Esophagus mucosa (tissue), 1 donor: ENCODE measurements at places on chromosomes 7 and 10. TPM values are rescaled to one million over a fixed set of nuclear protein-coding genes. Genes with fewer than 3 reads are reported as not detected.
A peak's percentile ranks its signal among the peaks of the same experiment; 100 is the strongest.

The TCAF2 gene
- 9.8 TPM for total RNA-seq

DNA sequence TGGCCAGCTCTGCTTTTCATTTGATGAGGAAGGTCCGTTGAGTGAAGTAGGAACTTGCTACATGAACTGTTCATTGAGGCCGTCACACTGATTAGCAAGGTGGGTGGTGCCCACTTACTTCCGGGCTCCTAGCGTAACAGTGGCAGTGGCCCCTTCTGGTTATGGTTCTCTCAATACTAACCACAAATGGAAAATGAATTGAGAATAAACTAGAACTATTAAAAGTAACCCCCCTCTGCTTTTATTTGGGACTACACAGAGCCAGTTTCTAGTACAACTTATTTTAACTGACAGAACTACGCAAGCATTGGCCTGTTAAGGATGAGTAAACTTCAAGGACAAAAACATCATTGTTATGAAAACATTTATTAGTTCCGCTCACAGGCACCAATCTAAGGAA lies 519.1 kb downstream of the INHBA start:
- ATAC-seq, result no peak

The CFAP58 gene
- total RNA-seq, result 0.12 TPM

DNA sequence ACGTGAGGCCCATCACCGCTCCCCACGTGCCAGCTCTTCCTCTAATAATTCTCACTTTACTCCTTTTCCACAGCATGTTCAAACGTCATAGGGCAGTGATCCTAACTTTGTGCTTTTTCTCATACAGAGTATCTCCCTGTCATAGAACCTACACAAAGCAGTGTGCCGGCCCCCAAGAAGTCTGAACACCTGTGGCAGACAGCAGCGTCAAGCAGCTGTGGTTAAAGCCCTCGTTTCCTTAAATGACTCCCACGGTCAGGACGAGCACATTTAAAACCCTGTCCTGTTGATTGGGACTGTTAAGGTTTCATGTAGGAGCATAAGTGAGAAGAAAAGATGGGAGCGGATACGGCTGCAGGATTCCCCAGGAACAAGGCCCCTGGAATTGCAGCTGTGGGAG lies 267.2 kb downstream of the DIP2C start:
- ATAC-seq, result no peak

DNA sequence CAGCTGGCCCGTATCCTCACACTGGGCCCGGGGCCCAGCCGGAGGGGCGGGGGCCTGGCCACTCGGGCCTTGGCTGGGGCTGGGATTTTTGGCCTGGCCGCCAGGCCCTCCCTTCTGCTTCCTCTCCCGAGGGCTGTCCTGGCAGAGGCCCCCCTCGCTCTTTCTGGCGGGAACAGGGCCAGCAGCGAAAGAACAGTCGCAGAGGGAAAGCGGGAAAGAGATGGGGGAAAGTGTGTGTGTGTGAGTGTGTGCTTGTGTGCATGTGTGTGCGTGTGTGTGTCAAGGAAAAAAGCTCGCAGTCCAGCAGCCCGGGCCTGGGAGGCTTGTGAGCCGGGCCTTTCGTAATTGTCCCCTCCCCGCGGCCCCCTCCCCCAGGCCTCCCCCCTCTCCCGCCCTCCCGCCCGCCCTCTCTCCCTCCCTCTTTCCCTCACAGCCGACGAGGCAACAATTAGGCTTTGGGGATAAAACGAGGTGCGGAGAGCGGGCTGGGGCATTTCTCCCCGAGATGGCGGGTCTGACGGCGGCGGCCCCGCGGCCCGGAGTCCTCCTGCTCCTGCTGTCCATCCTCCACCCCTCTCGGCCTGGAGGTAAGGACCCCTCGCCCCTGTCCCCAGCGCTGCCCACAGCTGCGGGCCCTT lies at the start of gene ELN:
Gene ELN (plus strand): TSS at position 491 of the 638 bp plus-strand sequence. CDS start 15 bp downstream, at position 506.
- no peak for ATAC-seq

DNA sequence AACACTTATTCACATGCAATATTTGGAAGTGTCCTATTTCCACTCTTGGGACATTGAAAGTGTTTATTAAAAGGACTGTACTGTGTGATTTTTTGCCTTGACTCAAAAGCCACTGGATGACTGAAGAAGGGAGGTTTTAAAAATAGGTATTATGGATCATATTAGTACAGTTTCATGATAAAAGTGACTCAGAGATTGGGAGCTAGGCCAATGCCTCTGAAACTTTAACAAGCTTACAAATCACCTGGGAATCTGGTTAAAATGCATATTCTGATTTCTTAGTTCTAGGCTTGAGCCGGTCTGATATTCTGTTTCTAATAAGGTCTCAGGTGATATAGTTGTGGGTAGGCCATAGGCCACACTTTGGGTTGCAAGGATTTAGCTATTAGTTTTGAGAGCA lies 191.2 kb downstream of the PLXDC2 start:
- no peak for ATAC-seq

GRCh38 chr7:15801551-15801950 lies 115.1 kb upstream of the MEOX2 start:
- no peak for ATAC-seq

The WBP1L gene
- total RNA-seq, result 19.6 TPM

The PPA1 gene
- 158 TPM for total RNA-seq

- ATAC-seq, result no peak
Measured at GRCh38 chr7:153641199-153641598, 411.0 kb upstream of the DPP6 start.

DNA sequence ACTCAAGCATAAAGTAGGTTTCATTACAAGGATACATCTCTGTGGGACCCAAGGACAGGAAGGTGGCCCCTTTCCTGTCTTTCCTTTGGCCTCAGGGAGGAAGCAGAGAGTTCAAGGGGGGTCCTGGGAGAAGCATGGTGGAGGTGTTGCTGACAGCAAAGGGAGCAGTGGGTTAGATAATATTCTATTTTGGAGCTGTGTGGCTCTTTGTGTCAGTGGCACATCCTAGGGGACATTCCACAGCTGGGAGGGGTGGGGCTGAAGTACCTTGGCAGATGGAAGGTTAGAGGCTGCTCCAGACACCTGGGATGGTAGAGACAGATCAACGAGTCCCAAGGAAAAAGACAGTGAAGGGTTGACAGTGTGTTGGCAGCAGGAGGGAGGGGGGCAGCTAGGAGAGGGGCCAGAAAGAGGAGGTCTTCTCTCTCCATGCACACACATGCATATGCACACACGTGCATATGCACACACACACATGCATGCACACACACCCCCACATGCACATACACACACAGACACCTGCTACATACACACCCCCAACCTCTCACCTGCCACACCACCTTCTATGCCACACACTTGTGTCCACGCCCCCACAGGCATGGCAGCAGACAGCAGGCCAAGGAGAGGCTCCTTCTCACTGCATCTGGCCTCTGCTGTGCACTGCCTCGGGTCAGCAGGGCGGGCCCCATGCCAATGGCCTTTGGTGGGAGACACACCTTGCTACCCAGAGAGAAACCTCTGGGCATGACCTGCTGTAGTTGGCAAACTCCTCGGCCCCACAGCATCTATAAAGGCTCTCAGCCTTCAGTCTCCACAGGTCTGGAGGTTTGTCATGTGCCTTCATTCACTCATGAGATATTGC lies 5.6 kb upstream of the POLD2 start:
- ATAC-seq, result peak; percentile 5

DNA sequence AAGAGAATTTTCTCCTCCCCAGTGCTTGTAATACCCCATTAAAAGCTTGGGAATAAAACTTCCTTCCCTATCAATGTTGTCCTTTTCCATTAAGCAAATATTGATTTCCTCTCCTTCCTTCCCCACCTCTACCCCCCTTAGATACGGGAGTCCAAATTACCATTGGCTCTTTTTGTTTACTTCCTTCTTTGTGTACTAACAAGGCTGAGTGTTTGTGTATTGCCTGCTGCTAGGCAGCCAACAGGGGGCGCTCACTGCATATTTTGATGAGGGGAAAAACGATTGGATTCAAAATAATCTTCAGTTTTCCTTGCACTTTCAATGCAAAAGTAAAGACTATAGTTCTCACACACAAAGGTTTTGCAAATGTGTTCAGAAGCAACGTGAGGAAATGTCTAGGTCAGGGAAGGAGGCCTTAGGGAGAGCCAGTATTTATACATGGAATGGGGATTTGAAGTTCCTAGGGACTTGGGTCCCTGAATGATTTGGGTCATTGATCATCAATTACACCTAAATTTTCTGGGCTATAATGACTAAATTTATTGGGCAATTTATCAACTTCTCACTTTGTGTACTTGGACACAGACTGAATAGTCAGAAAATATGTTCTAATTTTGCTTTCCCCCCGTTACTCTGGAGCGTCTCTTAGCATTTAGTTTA lies 23.6 kb upstream of the VPS41 start:
- ATAC-seq, result no peak

- ATAC-seq, result peak; percentile 22
Measured at GRCh38 chr7:47596502-47597202, 14.7 kb upstream of the TNS3 start.

The NEBL gene
- 30.1 TPM for total RNA-seq

The CUZD1 gene
- 0.24 TPM for total RNA-seq

The DLG5 gene
- 37.9 TPM for total RNA-seq

- ATAC-seq, result no peak
Measured at GRCh38 chr7:135998081-135998480, 20.9 kb upstream of the MTPN start.

The ASIC3 gene
- total RNA-seq, result 0.52 TPM

DNA sequence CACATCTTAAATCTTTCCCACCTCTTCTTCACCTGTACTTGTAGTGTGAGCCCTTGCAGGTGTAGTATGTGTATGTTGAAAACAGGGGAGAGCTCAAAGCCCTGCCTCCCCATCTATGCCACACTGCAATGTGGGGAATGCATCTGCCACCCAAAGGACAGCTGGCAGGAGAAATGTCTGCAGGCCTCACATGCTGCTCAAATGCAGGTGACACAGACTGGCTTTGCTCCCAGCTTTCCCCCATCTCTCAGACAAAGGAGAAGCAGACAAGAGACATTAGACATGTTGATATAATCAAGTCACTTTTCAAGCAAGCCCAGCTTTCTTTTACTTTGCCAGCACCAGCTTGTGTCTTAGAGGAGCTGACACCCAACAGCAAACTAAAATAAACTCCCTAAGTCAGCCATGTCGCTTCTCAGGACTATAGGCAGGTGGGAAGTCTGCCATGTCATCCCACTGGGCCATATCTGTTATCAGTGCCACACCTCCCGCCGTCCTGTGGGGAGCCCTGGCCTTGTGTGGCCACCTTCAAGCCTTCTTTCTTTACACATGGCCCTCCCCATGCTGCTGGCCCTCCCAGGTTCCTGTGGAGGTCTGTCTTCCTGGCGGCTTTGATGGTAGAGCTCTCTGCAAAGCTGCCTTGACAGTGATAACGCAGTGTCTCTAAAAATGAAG lies 102.1 kb downstream of the CXCL12 start:
- no peak for ATAC-seq
